ENCODE measurements at places on chromosomes 7 and 10.

DNA sequence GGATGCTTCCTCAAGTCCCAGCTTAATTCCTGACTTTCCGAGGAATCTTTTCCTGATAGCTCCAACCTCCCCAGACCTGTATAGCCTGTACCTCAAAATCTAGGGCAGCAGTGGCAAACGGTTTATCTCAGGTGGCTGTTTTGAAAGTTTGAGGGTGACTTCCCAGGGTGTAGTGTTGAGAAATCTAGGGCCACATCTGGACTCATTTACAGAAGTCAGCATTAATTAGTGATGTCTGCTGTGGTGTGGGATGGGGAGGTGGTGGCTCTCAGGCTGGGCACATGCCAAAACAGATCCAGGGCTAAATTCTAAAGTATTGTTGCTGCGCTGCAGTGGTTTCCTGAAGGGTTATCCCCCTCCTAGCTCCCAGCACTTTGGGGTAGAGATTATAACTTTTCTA lies 38.0 kb downstream of the UNC5B start:
- DNase-seq, result no peak

DNA sequence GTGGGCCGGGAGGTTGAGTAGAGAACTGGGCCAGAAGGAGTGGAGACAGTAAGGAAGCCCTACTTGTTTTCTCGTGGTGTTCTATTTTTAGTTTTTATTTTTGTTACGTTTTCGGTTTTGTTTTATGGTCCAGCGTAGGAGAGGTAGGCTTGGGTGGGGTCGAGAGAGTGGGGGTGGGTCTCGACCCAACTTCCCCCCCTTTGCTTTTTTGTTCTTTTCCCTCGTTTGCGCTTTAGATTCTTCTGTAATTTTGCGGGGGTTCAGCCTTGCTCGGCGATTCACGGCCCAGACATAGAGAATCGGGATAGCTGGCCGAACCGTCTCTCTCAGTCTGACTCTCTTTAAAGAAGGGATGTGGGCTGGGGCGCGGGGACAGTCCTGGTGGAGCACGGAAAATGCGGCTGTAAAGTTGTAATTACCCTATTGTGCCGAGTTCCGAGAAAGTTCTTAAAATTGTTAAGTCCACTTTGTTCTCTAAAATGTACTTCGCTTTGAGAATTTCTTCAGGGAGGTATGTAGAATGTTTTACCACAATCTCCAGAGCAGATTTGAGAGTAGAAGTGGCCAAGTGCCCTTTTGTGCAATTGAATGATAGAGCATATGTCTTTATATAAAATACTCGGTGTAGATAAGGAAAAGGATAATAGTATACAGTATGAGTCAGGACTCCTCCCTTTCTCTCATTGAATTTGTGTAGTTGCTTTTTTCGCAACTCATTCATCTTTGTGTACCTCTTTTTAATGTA lies 816 bp downstream of the DMTF1 start:
- peak; percentile 3 for DNase-seq

DNA sequence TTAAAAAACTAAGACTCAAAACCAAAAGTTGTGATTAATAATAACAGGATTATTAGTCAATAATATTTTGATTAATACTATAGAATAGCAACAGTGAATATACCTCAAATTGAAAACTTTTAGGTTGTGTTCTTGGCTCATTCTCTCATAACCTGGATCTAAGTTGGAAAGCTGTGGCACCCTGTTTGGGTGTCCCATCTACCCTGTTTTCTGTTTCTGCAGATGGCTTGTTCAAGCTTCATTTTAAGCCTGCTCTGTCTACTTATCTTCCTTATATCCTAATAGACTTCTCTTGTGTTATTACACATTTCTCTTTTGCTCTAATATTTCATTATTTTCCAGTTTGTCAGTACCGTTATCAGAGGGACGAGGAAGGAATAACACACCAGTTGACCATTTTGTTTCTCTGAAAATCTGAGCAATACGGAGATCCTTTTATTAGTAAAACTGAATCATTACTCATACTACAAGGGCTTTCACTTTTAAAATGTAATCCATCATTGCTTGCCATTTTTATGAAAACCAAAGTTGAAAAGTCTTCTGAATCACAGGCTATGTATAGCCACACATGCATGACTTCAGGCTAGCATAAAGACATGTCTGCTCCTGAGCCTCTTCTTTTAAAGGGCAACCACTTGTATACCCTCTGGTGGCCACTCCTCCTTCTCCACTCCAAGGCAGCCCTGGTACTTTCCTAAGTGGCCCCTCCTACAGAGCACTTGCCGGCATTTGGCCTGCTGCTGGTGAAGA lies 22.3 kb downstream of the COX15 start:
- DNase-seq, result no peak

- peak; percentile 28 for DNase-seq
Measured at GRCh38 chr10:101130984-101131961, at the start of gene TLX1. Gene TLX1, plus strand, starts transcription at chr10:101131300. Its CDS starts 242 bp downstream, at chr10:101131542.

GRCh38 chr7:5695727-5696345 lies 85.6 kb downstream of the RNF216 start:
- no peak for DNase-seq

- DNase-seq, result no peak
Measured at GRCh38 chr10:127968659-127969058, 61.8 kb downstream of the PTPRE start.

DNA sequence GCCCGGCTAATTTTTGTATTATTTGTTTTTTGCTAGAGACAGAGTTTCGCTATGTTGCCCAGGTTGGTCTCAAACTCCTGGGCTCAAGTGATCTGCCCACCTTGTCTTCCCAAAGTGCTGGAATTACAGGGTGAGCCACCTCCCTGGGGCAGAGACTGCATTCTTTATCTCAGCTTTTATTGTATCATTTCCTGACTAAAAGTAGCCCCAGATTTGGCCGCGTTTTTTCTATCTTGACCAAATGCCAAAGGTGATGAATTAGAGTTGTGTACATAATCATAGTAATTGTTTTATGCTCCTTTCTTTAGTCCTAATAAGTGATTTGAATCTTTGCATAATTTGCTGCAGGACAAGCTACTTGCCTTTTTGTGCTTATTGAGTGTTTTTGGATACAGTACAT lies 3.1 kb upstream of the SMNDC1 start:
- no peak for DNase-seq
